Urinary bladder (tissue), 4 donors: ENCODE measurements at places on chromosomes 7 and 10. TPM values are rescaled to one million over a fixed set of nuclear protein-coding genes. Genes with fewer than 3 reads are reported as not detected.

The DAGLB gene
- polyA plus RNA-seq = 8.1 TPM

The PPP1R17 gene
- polyA plus RNA-seq = not detected

The ACTL6B gene
- polyA plus RNA-seq = 0.19 TPM

DNA sequence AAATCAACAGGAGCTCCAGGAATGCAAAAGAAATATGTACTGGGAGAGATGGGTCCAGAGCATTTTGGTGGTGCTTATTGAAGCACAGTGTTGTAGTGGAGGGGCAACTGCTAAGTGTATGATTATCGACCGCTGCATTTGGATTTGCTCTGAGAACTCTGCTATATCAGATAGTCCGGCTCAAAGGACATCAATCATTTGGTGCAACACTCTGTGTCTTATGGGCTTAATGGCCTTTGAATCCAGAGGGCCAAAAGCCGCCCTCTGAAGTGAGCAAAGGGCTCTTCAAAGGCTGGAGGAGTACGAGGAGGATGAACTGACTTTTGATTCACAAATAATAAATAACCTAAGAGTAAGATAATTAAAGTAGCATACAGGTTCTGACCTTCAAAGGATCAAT lies 9.4 kb upstream of the IKZF1 start:
- DNase-seq = no peak

- DNase-seq = no peak
Measured at GRCh38 chr10:110368002-110368401, 63.3 kb upstream of the SMNDC1 start.

- no peak for DNase-seq
Measured at GRCh38 chr7:603152-603951, 83.7 kb upstream of the PDGFA start.

DNA sequence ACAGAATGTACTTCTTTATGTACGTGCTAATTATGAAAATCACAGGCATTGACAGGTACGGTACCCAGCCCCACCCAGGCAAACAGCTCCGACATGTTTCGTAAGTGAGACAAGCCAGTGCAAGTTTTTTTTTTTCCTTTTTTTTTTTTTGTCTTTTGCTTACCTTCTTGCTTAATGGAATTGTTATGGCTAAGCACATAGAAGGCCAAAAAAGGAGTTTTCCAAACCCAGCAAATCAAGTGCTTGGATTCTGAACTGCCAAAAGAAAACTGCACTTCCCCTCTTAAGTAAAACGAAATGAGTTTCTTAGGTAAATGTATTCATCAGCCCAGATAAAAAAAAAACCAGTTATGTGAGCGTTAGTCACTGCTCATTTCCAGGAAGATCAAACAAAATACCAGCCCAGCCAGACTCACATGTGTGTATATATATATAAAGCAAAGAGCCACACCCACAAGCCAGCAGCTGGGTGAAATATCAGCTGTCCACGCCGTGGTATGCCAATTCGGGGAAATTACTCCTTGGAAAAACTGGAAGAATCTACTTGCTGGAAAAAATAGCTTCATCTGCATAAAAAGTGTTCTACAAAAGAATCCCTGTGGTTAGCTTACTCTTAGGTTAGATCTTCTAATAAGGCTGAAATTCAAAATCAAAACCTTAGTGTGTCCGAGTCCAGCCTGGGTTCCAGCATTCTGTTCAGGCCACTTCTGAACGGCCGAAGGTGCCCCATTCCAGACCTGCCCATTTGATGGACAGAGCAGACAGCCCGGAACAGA lies 8.0 kb downstream of the KLF6 start:
- DNase-seq = no peak

DNA sequence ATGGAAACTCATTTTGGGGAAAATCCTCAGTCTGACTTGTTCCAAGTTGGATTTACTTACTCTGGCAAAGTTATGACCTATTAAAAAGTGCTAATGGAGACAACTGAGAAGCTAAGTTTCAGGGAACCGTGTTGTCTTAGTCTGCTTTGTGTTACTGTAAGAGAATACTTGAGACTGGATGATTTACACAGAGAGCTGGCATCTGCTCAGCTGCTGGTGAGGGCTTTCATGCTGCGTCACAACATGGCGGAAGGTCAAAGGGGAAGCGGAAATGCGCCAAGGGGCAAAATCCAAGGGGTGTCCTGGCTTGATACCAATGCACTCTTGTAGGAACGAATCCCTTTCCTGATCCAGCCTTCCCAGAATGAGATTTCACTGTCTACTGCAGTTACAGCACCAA lies 46.4 kb downstream of the MTURN start:
- DNase-seq = no peak

GRCh38 chr7:155885167-155886155 lies 73.2 kb upstream of the SHH start:
- no peak for DNase-seq

DNA sequence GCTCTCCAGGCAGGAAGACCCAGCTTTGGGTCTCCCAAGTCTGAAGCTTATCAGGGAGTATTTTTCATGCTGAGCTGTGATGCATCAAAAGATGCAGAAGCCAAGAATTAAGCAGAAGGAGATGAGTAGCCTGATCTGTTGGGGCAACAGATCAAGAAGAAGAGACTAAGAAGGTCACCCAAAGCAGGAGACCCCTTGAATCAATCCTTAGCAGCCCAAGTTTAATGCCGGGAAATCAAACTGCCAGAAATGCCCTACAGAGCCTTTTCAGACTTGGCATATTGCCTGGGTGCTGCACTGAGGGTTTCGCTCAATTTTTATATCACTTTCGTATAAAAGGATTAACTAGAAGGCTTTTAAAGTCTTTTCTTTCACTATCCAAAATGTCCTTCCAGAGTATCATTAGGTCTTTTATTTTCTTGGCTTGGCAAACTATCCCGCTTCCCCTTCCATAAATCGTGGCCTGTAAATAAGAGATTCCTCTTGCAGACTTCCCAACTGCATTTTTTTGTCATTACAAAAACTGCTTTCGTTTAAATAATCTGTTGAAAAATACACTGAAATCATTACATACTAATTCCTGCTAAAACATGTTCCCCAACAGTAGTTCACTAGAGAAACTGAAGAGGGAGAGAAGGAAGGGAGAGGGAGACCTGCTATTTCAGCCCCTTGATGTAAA lies 49.0 kb upstream of the STK17A start:
- DNase-seq = peak; percentile 74

GRCh38 chr7:7524121-7524520 lies 11.6 kb downstream of the COL28A1 start:
- DNase-seq = no peak

DNA sequence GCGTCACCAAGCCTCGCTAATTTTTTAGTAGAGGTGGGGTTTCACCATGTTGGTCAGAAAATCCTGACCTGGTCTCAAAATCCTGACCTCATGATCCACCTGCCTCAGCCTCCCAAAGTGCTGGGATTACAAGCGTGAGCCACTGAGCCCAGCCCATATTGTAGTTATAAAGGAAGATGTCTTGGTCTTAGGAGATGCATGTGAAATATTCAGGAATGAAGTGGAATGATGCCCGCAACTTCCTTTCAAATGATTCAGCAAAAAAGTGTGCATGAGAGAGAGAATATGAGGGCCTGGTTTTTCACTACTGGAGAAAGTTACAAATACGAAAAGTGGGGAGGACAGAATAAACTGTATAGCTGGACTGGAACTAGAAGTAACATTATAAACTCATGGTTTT lies 15.9 kb downstream of the TMEM209 start:
- no peak for DNase-seq

DNA sequence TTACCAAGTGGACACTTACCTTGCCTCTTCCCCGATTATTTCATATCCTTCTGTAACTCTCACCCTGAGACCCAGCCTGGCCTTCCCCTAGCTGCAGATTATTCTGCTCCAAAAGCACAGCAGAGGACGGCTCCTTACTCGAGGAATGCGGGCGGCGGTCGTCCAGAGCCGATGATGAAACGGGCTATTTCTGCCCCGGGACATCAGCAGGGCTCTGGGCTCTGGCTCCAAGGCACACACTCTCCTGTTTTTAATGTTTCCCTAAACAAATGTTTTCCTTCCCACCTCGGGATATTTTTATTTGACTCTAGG lies 343 bp upstream of the C10orf71 start:
- DNase-seq = no peak

- DNase-seq = no peak
Measured at GRCh38 chr7:28647076-28647421, 234.7 kb downstream of the CREB5 start.

DNA sequence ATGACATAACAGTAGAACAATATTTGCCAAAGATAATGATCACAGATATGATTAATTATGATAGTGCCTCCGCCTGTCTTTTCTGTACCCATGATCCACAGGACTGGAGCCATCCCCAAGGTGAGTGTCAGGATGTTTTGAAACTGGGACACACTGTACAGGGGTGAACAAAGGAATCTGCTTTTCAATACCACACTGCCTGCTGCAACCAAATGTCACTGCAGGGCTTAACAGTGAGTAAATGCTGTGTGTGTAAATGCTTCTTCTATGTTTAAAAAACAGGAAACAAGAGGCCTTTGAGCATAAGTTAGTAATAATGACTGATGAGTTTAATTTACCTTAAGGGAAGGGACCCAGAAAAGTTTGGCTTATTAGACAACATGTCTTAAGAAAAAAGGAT lies 65.2 kb downstream of the HBP1 start:
- no peak for DNase-seq

DNA sequence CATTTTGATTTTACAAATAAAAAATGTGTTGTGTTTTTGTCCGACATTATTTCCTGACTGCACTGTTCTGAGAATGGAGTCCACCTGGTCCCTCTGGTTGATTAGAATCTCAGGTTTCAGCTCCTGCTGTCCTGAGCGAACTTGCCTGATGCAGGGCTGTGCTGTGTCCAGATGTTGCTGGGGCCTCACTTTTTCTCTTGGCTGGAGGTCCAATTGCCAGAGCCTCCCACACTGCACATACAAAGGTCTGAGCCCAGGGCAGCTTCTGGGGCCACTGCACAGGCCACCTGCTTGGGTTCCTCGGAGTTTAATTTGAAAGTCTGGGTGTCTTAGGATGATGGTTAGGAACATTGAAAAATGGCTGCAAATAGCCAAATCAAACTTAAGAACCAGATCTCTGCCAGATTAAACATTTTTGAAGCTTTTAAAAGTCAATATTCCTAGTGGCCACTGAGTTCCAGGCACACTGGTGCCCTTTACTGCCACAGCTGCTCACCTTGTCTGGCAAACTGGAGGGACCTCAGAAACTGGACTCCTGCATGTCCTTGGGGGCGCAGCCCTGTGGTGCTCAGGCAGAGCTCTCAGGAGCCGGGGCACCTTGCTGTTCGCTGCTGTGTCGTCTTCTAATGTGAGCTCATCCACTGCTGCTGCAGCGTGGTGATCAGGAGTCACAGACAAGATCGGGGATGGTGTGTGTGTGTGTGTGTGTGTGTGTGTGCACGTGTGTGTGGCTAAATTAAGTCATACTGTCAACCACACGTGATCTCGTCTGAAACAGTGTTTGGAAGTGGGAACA lies 75.0 kb downstream of the WDR37 start:
- DNase-seq = no peak
